Sigmoid colon (tissue), 7 donors: ENCODE measurements at places on chromosomes 16 and 17. TPM values are rescaled to one million over a fixed set of nuclear protein-coding genes. Genes with fewer than 3 reads are reported as not detected.

Gene MYOCD
- total RNA-seq: 108 TPM

Gene KLHL10
- total RNA-seq: 1.1 TPM

Gene C16orf95
- 0.36 TPM for total RNA-seq

Gene UTS2R
- not detected for total RNA-seq

Gene TMEM114
- total RNA-seq: not detected

Gene GNG13
- total RNA-seq: not detected

Gene CUEDC1
- 36.8 TPM for total RNA-seq

Gene CACNG1
- not detected for total RNA-seq

Gene TIMP2
- total RNA-seq: 156 TPM

Gene TENT4B
- total RNA-seq: 23.5 TPM
